HuH-7 (cell line): ENCODE measurements at places on chromosomes 16 and 17.

GRCh38 chr16:88195269-88195705 lies 187.5 kb upstream of the ZNF469 start:
- no peak for DNase-seq

GRCh38 chr17:72766761-72767356 lies 325.6 kb downstream of the SLC39A11 start:
- no peak for DNase-seq

GRCh38 chr17:36086791-36087190 lies 3.2 kb downstream of the CCL3 start:
- no peak for DNase-seq

DNA sequence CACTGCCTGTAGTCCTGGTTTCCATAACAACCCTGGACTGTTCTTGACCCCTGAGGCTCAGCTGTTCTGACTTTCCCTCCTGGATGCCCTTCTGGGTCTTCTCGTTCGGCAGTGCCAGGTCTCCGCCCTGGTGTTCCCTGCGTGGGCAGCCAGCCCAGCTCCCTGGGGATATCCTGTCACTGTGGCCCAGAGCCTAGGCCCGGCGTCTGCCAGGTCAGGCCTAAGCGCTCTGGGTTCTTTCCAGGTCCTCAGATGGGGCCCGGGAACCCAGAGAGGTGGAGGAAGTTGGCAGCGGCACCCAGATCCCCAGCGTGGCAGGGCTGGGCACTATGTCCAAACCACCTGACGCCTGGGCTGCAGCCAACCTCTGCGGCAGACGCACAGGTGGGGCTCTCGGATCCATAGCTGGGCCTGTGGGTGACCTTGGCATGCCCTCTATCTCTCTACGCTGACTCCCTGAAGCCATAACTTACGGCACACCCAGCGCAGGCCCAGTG lies 12.5 kb upstream of the ATP2A3 start:
- no peak for DNase-seq

GRCh38 chr16:47833771-47834170 lies 322.0 kb downstream of the ABCC12 start:
- no peak for DNase-seq

DNA sequence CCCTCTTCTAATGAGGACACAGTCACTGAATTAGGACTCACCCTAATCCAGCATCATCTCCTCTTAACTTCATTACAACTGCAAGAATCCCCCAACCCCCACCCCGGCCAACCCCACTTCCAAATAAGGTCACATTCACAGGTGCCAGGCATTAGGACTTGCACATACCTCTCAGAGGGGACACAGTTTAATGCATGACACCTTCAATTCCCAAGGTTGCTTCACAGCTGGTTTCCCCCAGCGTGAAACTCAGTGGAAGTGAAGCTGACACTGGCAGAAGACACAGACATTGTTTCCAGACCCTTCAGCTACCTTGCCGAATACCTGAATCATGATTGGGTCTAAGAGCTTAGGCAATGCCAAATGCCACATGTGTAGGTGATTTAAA lies 217.0 kb upstream of the DYNLRB2 start:
- no peak for DNase-seq

- DNase-seq: no peak
Measured at GRCh38 chr17:49546546-49547535, 28.8 kb upstream of the NXPH3 start.

DNA sequence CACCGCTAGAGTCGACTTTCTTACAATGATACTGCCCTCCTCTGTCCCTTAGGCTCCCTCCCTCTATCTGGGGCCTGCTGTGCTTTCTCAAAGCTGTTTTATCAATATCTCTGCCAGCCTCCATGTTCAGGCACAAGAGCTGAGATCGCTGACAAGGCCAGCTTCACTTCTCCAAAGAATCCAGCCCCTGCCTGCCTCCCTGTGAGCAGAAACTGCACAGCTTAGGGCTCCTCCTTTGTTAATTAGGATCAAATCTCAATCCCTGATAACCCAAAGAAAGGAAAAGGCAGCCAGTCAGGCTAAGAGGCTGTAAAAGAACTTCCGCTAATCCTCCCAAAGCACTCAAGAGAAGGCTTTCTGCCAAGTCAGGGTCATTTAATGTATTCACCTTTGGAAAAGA lies 616.0 kb upstream of the CDH11 start:
- DNase-seq: no peak

DNA sequence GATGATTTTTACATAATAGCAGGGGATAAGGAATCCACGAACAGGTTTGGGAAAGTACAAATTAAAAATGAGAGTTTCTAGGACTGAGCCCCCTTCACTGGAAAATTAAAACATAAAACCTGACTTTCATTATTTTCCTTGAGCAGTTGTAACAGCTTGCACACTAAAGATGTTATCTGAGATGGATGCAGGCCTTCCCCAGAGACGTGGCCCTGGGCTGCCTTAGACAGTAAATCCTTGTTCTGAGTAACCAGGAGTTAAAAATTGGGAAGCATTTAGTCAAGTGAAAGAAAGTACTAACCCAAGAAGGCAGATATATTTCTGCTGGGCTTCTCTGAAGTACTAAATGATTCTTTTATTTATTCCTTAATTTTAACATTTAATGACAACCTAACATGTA lies 432.2 kb upstream of the KIF2B start:
- no peak for DNase-seq

DNA sequence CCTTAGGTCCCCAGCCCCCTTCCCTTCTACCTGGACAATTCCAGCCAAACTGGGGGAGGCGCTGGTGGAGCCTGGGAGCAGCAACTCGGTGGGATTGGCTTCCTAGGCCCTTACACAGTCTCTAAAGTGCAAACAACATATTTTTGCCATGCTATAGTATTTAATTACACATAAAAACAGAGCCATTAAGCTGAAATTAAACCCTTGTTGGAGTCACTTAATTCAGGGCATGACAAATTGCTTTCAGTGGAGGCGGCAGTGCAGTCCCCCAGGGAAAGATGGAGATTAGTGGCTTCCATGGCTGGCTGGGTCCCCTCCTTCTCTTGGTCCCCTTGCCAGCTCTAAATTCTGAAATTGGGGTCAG lies 17.3 kb downstream of the IGFBP4 start:
- no peak for DNase-seq

GRCh38 chr16:89192956-89193575 lies 7.3 kb downstream of the SLC22A31 start:
- peak; percentile 98 for DNase-seq

DNA sequence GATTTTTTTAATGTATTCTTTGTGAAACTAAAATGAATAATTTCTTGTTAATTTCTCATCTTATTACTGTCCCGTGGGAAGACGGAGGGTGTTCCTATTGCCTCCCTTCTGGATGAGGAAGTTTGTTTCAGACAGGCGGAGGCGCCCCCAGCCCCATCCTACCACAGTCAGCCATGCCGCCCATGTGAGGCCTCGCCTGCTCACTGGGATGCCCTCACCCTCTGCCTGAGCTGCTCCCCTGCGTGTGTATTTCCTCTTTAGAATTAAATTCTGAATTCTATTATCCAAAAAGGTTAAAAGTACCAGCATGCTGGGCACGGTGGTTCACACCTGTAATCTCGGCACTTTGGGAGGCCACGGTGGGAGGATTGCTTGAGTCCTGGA lies 14.0 kb downstream of the KCTD2 start:
- no peak for DNase-seq

GRCh38 chr17:32323811-32324491 lies 18.0 kb downstream of the C17orf75 start:
- no peak for DNase-seq

- no peak for DNase-seq
Measured at GRCh38 chr17:79830763-79831264, 8.4 kb downstream of the CBX4 start.

DNA sequence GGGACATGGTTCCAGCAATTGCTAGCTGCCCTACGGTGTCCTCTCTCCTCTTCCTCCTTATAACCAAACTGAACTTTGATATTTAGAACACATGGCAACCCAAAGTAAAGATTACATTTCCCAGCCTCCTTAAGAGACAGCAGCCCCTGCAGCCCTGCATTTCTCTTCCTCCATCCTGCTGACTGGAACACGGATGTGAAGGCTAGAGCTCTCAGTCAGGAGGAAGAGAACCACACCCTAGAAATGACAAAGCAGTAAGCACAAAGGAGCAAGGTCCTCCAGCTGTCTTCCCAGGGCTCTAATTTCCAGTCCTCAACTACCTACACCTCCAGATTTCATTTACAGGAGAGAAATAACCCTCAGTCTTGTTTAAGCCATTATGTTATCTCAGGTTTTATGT lies 10.9 kb downstream of the DYNC1LI2 start:
- DNase-seq: no peak

DNA sequence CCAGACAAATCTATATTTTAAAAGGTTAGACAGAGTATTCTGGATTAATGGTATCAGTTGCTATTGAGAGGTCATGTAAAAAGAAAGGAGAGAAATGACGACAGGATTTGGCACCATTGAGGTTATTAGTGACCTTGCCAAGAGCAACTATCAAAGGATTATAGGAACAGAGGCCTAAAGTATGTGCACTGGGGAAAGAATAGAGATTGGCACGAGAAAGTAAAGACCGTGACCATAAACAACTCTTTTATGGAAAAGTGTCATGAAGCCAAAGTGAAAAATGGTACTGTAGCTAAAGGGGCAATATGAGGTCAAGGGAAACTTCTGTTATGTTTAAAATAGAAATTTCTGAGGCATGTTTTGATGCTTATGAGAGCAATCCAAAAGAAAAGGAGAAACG lies 115.2 kb upstream of the KIF2B start:
- DNase-seq: no peak

DNA sequence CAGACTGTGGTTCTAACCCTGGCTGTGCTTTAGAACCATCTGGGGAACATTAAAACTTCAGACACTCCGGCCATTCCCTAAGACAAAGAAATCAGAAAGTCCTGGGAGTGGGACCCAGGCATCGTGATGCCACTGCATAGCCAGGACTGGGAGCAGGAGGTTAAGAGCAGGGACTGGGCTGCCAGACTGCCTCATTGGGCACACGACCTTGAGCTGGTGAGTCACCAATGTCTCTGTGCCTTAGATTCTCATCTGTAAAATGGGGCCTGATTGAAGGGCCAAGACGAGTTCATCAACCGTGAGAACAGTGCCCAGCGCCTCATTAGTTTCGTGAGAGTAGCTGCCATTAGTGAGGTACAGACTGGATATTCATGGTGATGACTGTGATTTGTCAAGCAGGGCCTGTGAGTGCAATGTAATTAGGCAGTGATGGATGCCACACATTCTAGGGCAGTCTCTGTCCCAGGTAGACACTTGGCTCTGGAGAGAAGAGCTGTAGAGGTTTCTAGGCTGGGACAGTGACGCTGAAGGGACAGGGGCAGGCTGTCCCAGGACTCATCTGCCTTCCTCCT lies 196.8 kb downstream of the NTN1 start:
- DNase-seq: no peak

DNA sequence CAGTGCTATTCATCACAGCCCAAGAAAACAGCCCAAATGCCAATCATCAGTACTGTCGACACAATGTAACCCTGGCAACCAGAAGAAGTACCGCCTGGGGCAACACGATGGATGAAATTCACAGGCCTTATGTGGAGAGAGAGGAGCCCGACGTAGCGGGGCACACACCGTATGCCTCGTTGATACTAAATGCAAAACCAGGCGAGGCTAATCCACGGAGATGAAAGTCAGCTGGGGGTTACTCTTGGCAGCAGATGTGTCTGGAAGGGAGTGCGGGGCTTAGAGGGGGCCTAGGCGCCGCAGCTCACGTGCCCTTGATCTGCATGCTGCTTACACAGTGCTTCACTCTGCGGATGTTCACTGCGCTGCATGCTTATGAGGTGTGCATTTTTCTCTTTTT lies 29.8 kb downstream of the ITGAE start:
- no peak for DNase-seq

GRCh38 chr16:70508752-70509151 lies 14.6 kb downstream of the COG4 start:
- DNase-seq: no peak
